ENCODE measurements at places on chromosomes 4 and X.

GRCh38 chr4:3823496-3824341 lies 57.5 kb downstream of the ADRA2C start:
- no peak for DNase-seq

GRCh38 chr4:71366766-71367165 lies 27.9 kb downstream of the SLC4A4 start:
- DNase-seq = no peak

DNA sequence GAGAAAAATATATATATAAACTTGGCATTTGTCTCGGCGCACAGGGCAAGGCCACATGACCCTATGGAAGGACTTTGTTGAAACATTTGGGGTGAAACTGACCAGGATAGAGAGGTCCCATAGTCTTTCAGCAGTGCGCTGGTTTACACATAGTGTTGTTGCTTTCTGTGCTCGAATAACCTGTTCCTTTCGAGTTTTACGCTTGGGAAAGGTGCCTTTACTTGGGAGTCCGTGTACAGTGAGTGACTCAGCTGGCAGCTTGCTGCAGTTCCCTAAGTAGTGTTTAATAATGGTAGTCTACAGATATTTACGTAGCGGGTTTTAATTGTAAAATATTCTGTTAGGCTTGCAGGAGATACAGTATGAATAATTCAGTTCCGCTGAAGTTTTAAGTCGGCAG lies 578 bp downstream of the APOOL start:
- no peak for DNase-seq

DNA sequence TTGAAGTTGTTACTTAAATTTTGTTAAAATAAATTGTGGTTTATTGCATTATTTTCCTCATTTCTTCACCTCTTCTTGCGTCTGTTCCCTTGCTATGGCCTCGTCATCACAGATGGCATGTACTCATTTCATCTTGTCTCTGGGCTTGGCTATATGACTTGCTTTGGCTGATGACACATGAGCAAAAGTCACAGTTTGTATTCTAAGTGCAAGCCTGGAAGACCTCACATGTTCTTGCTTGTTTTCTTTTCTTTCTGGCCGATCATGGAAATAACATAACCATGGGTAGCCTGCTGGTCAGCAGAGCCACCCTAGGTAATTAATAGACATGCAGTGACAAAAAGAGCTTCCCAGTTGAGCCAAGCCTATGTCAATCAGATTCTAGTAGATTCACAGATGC lies 527.9 kb downstream of the SPRY1 start:
- no peak for DNase-seq

DNA sequence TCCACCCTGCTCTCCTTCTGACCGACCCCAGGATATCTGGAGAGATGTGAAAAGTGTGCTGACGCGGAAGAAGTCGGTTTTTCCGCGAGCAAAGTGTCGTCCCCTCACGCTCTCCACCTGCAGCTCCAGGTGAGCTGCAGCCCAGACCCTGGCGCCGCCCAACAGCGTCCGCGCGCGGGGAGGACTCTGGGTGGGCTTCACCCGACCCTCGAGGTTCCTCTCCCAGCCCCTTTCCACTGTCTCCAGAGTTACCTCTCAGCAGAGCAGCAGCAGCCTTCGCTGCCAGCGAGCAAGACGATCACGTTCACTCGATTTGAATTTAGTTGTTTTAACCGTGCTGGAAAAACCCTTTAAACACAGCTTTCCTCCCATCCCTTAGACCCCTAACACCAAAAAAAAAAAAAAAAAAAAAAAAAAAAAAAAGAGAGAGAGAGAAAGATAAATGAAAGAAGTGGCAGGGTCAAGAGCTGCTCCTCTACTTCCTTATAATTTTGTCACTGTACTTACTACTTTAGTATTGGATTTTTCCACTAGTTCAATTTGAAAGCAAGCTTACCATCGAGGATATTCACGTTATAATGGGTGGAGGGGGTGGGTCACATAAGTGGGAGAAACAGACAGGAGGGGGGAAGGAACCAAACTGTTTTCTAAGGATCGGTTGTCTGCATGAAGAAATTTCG lies 758 bp upstream of the NR3C2 start:
- no peak for DNase-seq

- DNase-seq = no peak
Measured at GRCh38 chr4:3291969-3292570, 751 bp upstream of the RGS12 start.

GRCh38 chr4:151407466-151408379 lies 1.3 kb upstream of the FHIP1A start:
- peak; percentile 11 for DNase-seq

- no peak for DNase-seq
Measured at GRCh38 chr4:54746218-54746617, 88.5 kb downstream of the KIT start.

GRCh38 chr4:85298037-85298436 lies 176.9 kb upstream of the ARHGAP24 start:
- DNase-seq = no peak

DNA sequence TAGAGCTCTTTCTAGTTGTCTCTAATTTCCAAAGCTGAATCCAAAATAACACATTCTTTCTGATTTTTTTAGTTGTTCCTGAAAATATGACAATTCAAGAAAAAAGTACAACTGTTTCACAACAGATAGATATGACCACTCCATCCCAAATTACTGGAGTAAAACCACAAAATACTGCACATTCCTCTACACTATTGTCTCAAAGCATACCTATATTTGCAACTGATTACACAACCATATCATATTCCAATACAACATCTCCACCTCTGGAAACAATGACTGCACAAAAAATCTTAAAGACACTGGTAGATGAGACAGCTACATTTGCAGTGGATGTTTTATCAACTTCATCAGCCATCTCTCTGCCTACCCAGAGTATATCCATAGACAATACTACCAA lies 43.6 kb downstream of the ADGRG4 start:
- DNase-seq = no peak

GRCh38 chrX:150406596-150406995 lies 43.5 kb downstream of the MAMLD1 start:
- DNase-seq = no peak

DNA sequence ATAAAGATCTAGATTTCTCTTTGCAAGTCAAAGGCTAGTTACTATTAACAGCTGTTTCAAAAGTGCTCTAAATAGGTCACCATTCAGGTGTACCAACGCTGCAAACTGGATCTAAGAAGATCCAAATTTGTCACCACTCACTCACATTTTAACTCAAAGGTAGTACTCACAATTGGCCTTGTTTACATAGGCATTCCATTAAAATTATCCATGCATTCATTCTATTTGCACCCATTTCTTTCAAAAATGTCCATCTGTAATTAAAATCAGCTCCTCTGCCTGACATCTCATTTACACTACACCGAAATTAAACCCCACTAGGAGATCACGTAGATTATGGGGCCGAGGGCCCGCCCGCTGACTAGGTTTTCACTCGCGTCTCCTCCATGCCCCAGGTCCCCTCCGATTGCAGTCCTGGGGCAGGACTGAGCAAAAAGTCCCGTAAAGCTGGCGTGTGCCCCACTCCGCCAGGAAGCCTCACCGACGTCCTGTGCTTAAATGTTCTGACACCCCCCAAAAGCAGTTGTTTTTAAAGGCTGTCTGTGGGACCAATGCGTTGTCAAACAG lies 1.3 kb upstream of the ING2 start:
- no peak for DNase-seq

DNA sequence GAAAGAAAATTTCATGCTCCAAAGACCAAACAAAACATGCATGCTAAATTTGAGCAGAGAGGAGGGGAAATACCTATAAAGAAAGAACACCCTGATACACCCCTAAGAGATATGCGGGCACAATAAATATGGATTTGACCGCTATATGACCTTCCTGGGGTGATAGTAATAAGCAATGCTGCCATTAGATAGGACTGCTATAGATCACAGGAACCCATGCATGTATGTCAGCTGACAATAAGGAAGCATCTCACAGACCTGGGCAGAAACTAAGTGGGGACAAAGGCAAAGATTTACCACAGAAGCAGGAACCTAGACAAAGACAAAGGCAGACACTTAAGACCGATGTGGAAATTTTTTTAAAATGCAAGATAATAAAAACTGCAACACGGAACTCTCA lies 21.3 kb downstream of the ZNF721 start:
- DNase-seq = no peak

GRCh38 chr4:96558466-96558865 lies 718.6 kb downstream of the PDHA2 start:
- no peak for DNase-seq

- DNase-seq = peak; percentile 4
Measured at GRCh38 chr4:109434007-109434971, 674 bp downstream of the SEC24B start.

- DNase-seq = no peak
Measured at GRCh38 chrX:24990535-24990934, 25.2 kb downstream of the ARX start.

GRCh38 chr4:29002151-29002550 lies 1718.0 kb upstream of the PCDH7 start:
- DNase-seq = no peak

- no peak for DNase-seq
Measured at GRCh38 chr4:3449574-3450534, 8.1 kb downstream of the HGFAC start.

- DNase-seq = no peak
Measured at GRCh38 chr4:81607950-81608349, 136.2 kb upstream of the RASGEF1B start.

Data from CD4-positive, alpha-beta T cell treated with Interleukin-15 for 4 hours (primary cell).